Bronchus fibroblast of lung (primary cell): ENCODE measurements at places on chromosomes 13 and 19. TPM values are rescaled to one million over a fixed set of nuclear protein-coding genes. Genes with fewer than 3 reads are reported as not detected.

The SCGB2B2 gene
- total RNA-seq, result 0.74 TPM in 1 of 2 replicates, not detected in the other

The RGS9BP gene
- 0.15 and 0.17 TPM in 2 replicates for total RNA-seq

The IFNL1 gene
- total RNA-seq, result not detected in 2 replicates

The ENOX1 gene
- 0.84 and 1.3 TPM in 2 replicates for total RNA-seq
